ENCODE measurements at places on chromosomes 2 and 18. TPM values are rescaled to one million over a fixed set of nuclear protein-coding genes. Genes with fewer than 3 reads are reported as not detected.

GALNT5 gene
- total RNA-seq = not detected

DNER gene
- 0.67 TPM for total RNA-seq

LNPK gene
- total RNA-seq = 14.1 TPM

B3GNT7 gene
- total RNA-seq = 0.33 TPM

MARCO gene
- total RNA-seq = not detected

SCN9A gene
- 0.96 TPM for total RNA-seq

SLC16A14 gene
- under 0.01 TPM for total RNA-seq

SEMA4F gene
- total RNA-seq = 3.6 TPM

TMEM185B gene
- total RNA-seq = 45.7 TPM

BOLL gene
- not detected for total RNA-seq

PROKR1 gene
- not detected for total RNA-seq

TGFA gene
- total RNA-seq = 5.3 TPM

ARHGAP25 gene
- 5.2 TPM for total RNA-seq

FOXD4L1 gene
- total RNA-seq = not detected

G6PC2 gene
- not detected for total RNA-seq

DUSP2 gene
- 1.7 TPM for total RNA-seq

CSRNP3 gene
- 0.19 TPM for total RNA-seq

CHAC2 gene
- total RNA-seq = 6.9 TPM

Data from vein endothelial cell (primary cell).